Heart left ventricle (tissue), 16 donors: ENCODE measurements at places on chromosomes 12 and 14. TPM values are rescaled to one million over a fixed set of nuclear protein-coding genes. Genes with fewer than 3 reads are reported as not detected.

GRCh38 chr12:18864900-18865561 lies 127.1 kb downstream of the CAPZA3 start:
- peak; percentile 26 for DNase-seq

DNA sequence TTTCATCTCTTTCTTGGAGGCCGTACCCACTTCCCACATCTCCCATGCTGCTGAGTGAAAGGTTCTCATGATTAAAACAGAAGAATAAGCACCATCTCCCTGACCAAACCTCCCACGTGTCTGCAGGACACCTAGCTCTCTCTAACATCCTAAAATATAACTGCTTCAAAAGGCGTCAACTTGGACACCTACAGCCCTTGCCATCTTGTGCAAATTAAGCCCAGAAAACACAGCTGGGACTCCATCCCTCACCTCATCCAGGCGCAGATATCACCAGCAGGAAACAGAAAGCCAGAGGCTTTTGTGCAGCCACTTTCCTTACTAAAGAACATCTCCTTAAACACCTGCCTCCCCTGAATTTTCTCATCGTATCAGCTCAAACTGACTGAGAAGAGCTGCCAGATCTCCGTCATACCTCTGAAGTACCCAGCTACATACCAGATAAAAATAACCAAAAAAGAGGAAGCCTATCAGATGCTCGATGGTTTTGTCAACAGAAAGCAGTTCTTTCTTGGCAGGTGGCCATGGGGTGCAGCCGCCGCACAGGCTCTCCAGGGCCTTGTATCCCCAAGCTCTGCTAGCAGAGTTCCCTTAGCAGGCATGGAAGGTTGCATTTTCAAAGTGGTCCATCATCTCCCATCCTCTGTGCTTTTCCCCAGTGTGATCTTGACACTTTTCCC lies 28.8 kb downstream of the MAP3K9 start:
- no peak for DNase-seq

GRCh38 chr12:15599266-15600037 lies 189.7 kb downstream of the EPS8 start:
- peak; percentile 43 for DNase-seq

GRCh38 chr12:108232565-108232964 lies 103.5 kb downstream of the WSCD2 start:
- no peak for DNase-seq

DNA sequence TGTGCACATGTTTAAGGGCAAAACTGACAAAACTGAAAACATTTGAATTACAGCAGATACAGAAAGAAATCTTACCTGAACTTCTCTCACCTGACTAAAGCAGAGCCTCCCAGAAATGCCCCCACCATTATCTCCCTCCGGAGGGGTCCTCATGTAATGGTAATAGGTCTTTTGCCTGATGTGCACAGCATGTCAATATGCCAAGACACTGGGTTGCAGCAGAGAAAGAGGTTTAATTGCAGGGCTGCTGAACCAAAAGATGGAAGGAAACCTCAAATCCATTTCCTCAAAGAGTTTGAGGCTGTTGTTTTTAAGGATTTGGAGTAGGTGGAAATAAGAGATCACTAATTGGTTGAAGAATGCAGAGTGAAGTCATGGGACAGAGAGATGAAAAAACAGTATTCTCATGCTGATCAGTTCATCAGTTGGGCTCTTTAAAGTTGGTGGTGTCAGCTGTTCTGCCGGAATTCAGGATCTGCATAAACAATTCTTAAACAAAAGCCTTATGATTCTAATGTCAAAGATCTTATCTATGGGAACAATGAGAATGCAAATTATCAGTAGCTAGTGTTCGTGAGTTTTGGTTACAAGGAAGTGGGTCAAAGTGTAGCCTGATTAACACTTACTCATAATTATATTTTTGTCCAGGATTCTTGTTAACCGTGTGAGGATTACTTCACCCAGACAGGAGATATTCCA lies 18.2 kb downstream of the ANG start:
- no peak for DNase-seq

GRCh38 chr12:47082796-47083621 lies 3.2 kb upstream of the AMIGO2 start:
- DNase-seq, result no peak

GRCh38 chr14:68871392-68871791 lies 78.5 kb upstream of the ZFP36L1 start:
- DNase-seq, result no peak

DNA sequence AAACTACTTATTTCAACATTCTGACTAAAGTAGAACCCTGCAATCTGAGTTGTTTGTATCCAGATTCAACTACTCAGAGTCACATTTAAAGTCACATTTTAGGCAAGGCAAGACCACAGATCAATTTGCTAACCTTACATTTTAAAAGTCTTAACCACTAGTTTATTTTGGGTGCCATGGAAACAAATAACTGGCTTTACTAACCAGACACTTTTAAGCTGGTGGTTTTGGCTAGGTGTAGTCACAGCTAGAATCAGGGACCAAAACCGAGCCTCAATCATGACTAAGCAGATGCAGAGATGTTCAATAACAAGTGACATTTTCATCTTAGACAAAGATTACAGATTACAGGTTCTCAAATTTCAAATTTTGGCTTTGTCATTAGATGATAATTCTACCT lies 115.3 kb downstream of the PDE6H start:
- DNase-seq, result no peak

ATF1 gene
- total RNA-seq, result 26.7 TPM

PZP gene
- 0.08 TPM for total RNA-seq

CCDC175 gene
- total RNA-seq, result not detected

SLC7A8 gene
- total RNA-seq, result 8.5 TPM

GLIPR1L1 gene
- total RNA-seq, result not detected

RAD9B gene
- total RNA-seq, result 2.4 TPM
